ENCODE measurements at places on chromosomes 1 and 21.

GRCh38 chr1:59443310-59443709 lies 146.4 kb downstream of the FGGY start:
- no peak for DNase-seq

DNA sequence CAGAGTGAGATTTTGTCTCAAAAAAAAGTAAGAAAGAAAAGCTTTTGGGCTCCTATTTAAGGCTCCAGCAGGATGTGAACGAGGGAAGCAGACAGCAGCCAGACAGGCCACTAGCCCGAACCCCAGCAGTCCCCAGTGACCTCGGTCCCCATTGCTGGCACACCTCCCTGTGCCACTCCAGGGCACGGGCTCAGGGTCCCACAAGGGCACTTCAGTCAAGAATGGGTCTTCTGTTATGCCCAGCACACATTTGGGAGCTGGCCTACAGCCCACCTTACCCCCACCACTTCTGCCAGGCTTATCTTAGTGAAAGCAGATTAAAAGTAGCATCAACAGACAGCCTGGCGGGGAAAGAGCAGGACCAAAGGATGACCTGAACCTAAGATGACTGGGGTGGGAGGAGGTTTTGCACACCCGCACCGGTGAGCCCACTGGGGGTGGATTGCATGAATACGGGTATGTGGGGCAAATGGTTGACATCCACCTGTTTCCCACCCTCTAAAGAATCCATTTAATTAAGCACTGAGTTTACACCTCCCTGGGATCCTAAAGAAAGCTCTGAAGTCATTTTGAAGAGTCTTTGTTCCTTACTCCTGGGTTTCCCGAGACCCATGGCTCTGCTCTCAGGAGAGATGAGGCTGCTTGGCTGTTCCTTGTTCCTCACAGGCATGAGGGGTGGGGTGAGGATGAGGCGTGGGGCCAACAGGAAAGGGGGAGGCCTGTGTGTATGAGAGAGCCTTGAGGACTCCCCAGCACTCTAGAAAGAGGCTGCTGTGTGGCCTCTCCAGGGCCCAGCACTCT lies 4.7 kb downstream of the CHI3L1 start:
- no peak for DNase-seq

- DNase-seq: no peak
Measured at GRCh38 chr1:220828950-220829586, 42.4 kb downstream of the MTARC1 start.

DNA sequence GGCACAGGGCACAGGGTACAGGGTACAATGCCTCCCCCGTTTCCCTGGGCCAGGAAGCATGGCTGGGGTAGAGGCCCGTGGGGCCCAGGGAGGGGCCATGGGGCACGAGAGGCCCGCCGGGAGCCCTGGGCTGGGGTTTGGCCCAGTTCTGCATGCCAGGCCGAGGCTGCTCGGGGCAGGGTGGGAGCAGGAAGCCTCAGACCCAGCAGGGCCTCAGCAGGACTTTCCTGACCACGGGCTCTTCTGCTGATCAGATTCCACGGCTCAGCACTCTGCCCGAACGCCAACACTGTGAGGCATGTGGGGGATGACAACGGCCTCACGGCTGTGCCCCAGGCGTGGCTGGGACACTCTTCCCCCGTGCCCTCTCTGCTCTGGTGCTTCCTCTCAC lies 104.3 kb downstream of the NPHP4 start:
- DNase-seq: no peak

DNA sequence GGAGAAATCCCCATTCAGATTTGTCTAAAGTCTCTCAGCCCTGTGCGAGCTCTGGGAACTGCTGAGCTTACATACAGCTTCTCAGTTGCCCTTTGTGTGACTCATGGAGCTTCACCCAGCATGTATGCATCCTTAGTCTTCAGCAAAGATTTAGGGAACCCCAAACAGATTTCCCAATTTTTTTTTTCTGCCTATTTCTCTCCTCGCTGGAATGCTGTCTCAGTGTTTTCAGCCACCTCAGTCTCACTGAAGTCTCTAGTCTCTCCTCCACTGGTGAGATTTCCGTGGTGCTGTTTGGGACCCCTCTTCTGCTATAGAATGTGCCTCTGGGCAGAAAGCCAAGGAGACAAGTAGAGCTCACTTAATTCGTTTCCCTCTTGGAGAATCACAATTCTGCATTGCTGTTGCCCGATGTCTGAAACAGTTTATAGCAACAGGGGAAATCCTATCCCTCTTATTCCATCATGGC lies 28.1 kb upstream of the TXLNA start:
- DNase-seq: no peak

DNA sequence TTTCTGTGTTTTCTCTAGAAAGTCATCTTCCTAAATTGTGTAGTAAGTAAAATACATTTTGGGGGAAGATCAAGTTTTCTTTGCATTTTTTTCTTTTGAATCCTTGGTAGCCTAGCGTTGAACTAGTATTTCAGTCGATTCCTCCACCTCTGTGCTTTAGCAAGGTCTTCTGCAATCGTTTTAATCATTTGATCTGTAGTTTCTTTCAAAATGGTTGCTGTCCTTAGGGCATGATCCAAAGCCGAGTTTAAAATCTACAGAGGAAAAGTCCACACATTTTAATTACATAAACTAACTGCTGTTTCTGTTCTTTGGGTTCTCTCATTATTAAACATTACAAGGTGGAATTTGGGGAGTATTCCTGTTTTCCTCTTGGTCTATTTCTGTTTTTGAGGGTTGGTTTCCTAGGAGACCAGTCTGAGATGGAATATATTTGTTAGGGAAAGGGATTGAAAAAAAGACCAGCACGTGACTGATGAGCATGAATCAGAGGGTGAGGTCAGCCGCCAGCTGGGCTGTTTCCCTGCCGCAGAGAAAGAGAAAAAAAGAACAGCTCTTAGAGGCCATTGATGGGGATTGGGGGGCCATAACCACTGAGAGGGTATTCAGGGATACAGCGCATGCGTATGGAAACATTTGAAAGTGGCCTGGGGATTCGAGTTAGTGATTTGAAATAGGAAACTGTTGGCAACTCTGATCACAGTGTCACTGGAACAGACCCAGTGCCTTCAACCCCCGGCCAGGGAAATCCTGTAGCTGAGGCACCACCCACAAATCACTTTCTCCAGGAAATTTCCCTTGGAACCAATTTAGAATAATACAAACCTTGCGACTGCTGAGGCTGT lies 40.6 kb downstream of the AKNAD1 start:
- no peak for DNase-seq

Measured in left lobe of liver (tissue), 2 donors.